ENCODE measurements at places on chromosomes 7 and 10.

GRCh38 chr10:71868192-71868697, 17.2 kb upstream of the PSAP start:
- ATAC-seq = peak; percentile 58

- no peak for ATAC-seq
These were observed 112.1 kb upstream of the ABCB5 start for GRCh38 chr7:20503278-20503950.

DNA sequence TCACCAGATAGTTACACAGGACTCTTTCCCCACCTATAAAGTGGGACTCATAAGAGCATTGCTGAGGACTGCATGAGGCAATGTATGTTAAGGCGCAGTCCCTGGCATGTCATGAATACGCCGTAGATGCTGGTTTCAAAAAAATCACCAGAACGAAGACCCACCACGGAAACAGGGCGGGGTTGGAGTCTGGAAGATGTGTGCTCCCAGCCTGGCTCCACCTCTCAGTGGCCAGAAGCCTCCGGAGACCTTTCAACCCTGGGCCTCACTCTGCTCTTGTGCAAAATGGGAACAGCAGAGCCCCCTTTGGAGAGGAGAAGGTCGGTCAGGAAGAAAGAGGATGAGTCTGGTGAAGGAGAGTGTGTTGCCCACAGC, 12.4 kb upstream of the ZMIZ1 start:
- ATAC-seq = no peak

DNA sequence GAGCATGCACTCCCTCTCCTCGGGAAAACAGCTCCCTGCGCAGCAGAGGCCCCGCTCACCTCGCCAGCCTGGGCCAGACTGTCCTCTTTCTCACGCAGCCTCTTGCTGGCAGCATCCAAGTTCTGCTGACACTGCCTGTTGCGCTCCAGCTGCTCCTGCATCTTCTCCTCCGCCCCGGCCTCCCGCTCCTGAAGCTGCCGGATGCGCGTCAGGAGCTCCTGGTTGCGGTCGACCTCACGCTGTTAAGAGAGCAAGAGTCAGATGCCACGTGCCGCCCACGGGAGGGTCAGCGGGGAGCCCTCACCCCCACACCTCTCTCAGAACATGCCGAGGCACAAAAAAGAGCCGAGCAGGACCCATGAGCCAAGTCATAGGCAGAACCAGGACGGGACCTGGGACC, 10.2 kb downstream of the MAD1L1 start:
- no peak for ATAC-seq
